Heart right ventricle (tissue), 16 donors: ENCODE measurements at places on chromosomes 11 and 22. TPM values are rescaled to one million over a fixed set of nuclear protein-coding genes. Genes with fewer than 3 reads are reported as not detected.

DNA sequence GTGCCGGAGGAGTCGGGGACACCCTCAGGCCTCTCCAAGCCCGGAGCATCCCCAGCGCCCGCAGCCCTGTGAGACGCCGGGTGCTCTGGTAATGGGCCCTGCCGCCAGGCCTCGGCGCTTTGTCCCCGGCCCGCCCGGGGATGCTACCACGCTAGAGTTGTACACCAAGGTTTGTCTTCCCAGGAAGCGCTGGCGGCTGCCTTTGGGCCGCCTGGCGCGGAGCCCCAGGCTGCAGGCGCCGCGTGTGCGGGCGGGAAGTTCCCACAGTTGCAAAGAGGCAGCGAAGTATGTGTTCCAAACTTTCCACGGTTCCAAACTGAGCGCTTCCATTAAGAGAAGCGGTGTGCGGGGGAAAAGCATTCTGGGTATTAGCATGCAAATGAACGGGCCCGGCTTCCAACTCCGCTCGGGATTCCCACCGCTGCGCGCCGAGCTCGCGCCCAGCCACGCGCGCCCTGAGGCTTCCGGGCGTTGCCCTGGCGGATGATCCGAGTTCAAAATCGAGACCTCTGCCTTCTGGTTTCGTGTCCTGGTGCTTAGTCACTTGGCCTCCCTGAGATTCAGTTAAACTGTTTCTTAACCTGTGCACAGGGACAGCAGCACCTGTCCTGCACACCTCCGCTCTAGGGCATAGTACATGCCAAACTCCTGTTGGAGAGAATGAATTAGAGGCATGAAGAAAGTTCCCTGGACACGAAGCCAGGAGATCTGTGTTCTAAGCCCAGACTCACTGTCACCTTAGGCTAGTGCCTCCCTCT, 1.3 kb upstream of the PATZ1 start:
- peak; percentile 72 for DNase-seq
- H3K4me3 ChIP-seq = peak overlapping the region; percentile 66
- H3K27me3 ChIP-seq = no peaks in the 10 kb centered on the region
- no peaks in the 10 kb centered on the region for H3K36me3 ChIP-seq

DNA sequence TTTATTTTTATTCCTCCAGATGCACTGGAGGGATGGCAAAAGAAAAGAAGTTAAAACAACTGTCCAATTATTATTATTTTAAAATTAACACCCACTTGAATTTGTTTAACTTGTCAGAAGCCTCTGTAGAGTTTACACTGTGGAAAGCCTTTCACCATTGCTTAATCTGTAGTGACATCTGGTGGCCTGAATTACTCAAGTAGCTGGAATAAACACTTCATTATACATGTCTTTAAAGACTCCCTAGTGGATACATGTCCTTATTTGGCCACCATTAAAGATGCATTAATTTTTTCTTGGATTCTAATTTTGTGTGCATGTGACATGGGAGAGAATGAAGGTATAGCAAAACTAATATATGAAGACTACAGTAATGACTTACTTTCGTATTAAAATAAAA, 1496.5 kb downstream of the FAM181B start:
- H3K27ac ChIP-seq = no peak overlapping the region
- DNase-seq = no peak
- no peaks in the 10 kb centered on the region for H3K36me3 ChIP-seq
- H3K4me3 ChIP-seq = no peak overlapping the region
- H3K4me1 ChIP-seq = no peaks in the 10 kb centered on the region

DNA sequence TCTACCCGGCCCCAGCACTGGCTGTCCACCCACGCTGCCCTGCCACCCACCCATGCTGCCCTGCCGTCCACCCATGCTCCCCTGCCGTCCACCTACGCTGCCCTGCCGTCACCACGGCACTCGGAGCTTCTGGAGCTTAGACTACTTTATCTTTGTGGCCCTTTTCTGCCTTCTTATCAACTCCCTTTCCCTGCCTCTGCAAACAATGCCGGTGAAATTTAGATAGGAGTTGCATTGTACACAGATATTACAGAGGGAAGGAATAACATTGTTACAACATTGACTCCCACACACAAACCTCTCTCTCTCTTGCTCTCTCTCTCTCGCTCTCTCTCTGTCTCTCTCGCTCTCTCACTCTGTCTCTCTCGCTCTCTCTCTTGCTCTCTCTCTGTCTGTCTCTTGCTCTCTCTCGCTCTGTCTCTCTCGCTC, 33.7 kb upstream of the BRSK2 start:
- H3K27me3 ChIP-seq = peaks cover 13% of the 10 kb centered on the region
- no peak overlapping the region for H3K4me3 ChIP-seq
- H3K4me1 ChIP-seq = no peaks in the 10 kb centered on the region

DNA sequence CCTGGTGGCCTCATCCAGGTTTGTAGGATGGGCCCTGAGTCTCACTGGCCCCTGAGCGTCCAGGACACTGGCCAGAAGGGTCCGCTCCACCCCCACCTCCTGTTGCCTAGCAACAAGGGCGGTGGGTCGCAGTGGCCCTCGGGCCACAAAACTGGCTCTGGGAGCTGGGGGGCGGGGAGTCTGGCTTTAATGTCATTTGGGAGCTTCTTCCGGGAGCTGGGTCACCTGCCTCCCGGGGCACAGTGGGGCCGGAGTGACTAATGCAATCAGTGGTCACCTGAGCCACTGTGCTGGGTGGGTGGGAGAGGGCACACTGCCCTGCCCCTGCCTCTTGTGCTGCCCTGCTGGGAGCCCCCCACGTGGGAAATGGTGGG, 2.6 kb downstream of the TH start:
- no peaks in the 10 kb centered on the region for H3K36me3 ChIP-seq
- H3K4me3 ChIP-seq = no peak overlapping the region
- no peak for DNase-seq
- peaks cover 39% of the 10 kb centered on the region for H3K27me3 ChIP-seq
- no peak overlapping the region for H3K27ac ChIP-seq
- peaks cover 11% of the 10 kb centered on the region for H3K4me1 ChIP-seq

- H3K4me1 ChIP-seq = peaks cover 14% of the 10 kb centered on the region
- no peaks in the 10 kb centered on the region for H3K36me3 ChIP-seq
- H3K27me3 ChIP-seq = peaks cover 25% of the 10 kb centered on the region
- DNase-seq = no peak
- no peak overlapping the region for H3K27ac ChIP-seq
These were observed 1.7 kb downstream of the BRSK2 start for GRCh38 chr11:1391165-1392075.

DNA sequence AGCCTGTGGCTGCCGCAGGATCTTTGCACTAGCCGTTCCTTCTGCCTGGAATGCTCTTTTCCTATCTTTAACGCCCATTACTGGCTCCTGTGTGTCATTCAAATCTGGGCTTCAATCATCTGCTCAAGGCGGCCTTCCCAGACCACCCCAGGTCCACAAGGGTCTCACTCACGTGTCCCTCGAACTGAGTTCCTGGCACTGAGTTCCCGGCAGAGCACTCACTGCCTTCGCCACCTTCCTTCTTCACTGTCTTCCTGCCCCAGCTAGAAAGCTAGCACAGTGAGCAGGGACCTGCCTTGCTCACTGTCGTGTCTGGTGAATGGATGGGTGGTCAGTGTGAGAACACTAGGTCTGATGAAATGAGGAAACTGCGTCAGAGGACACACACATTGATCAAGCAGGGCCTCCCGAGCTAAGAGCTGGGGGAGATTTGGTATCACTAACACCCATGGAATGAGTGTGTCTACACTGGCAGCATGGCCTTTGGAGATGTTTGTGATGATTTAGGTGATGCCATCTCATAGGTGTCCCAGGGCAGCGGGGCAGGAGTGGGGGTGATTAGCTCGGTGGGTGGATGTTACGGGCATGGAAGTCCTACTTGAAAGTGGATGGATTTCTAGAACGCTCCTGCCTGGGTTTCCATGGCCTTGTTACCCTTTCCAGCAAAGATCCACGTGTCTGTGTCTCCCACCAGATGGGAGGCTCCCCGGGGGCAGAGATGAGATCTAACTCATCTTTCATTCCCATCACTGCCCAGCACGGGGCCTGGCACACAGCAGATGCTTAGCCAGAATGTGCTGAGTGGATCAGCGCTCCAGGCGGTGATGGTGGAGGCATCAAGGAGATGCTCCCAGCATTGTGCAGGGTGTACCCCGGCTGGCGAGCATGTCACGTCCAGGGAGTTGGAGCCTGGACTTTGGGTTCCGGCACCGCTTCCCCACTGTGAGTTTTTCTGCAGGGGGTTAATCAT, 64.5 kb downstream of the SHISAL1 start:
- H3K27me3 ChIP-seq = no peaks in the 10 kb centered on the region
- H3K4me1 ChIP-seq = no peaks in the 10 kb centered on the region
- no peak for DNase-seq
- H3K27ac ChIP-seq = no peak overlapping the region
- H3K4me3 ChIP-seq = no peak overlapping the region
- H3K36me3 ChIP-seq = no peaks in the 10 kb centered on the region

GRCh38 chr11:93396316-93396715, 65.8 kb downstream of the DEUP1 start:
- H3K27me3 ChIP-seq = no peaks in the 10 kb centered on the region
- H3K27ac ChIP-seq = no peak overlapping the region
- H3K4me1 ChIP-seq = peaks cover 5% of the 10 kb centered on the region
- H3K4me3 ChIP-seq = no peak overlapping the region
- no peaks in the 10 kb centered on the region for H3K36me3 ChIP-seq

DNA sequence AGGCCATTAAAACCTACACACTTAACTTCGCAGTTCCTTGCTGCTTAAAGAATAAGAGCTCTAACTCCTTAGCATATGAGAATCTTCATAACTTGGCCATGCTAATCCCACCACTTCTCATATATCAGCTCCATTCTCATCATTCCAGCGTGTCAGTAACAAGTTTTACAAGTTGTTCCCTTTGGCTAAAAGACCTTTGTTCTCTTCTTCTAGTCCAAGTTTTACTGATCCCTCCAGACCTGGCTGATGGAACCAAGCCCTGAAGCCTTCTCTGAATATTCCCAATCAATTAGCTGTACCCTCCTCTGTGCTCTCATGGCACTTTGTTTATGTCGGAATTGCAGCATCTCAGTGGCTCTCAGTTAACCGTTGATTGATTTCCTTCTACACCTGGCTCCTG, 35.8 kb downstream of the GAB2 start:
- peaks cover 46% of the 10 kb centered on the region for H3K4me1 ChIP-seq
- H3K36me3 ChIP-seq = no peaks in the 10 kb centered on the region
- no peak for DNase-seq
- H3K27ac ChIP-seq = no peak overlapping the region
- no peaks in the 10 kb centered on the region for H3K27me3 ChIP-seq

Gene OR51E1
- 3.4 TPM for total RNA-seq

Gene OR51B4
- total RNA-seq = not detected

Gene OR51E2
- 0.25 TPM for total RNA-seq

Gene GSTT2B
- total RNA-seq = 5.6 TPM

Gene MCAT
- 15.3 TPM for total RNA-seq

Gene SIK2
- 37.5 TPM for total RNA-seq

Gene C11orf86
- total RNA-seq = not detected

Gene RAB36
- 0.67 TPM for total RNA-seq

Gene RCOR2
- 3.3 TPM for total RNA-seq

Gene ELMOD1
- 0.67 TPM for total RNA-seq
